ENCODE measurements at places on chromosomes 6 and 20.

DNA sequence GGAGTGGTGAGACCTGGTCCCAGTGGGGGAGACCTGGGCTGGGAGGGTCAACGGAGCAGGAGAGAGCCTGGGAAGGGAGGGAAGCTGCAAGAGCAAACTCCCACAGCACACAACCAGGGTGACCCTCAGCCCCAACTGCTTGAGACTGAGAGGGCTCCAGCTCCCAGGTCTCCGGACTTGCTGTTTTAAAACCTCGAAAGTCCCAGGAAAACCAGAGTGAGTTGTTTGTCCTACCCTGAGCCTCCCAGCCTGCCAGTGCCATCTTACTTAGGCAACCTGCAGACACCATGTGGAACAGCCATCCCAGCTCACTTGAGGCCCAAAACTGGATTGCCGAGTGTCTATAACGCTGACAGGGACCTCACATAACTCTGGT is 4.8 kb upstream of the NTSR1 start:
- no peak for DNase-seq

DNA sequence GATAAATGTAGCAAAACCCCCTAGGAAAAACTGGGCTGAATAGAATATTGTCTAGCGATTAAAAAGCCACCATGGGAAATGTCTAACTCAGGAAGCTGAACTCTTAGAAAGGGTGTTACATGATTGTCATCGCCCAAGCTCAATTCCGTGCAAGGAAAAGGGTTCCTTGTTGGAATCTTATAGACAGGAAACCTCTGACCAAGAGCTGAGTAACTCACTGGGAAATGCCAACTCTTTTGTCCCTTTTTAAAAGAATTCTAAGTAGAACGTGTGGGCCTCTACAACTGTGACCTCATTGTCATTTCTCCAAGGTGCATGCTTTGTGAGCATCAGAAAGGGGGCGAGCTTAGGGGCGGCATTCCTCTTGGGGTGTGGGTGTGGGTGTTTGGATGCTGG is 88.1 kb downstream of the SYNJ2 start:
- DNase-seq: no peak

DNA sequence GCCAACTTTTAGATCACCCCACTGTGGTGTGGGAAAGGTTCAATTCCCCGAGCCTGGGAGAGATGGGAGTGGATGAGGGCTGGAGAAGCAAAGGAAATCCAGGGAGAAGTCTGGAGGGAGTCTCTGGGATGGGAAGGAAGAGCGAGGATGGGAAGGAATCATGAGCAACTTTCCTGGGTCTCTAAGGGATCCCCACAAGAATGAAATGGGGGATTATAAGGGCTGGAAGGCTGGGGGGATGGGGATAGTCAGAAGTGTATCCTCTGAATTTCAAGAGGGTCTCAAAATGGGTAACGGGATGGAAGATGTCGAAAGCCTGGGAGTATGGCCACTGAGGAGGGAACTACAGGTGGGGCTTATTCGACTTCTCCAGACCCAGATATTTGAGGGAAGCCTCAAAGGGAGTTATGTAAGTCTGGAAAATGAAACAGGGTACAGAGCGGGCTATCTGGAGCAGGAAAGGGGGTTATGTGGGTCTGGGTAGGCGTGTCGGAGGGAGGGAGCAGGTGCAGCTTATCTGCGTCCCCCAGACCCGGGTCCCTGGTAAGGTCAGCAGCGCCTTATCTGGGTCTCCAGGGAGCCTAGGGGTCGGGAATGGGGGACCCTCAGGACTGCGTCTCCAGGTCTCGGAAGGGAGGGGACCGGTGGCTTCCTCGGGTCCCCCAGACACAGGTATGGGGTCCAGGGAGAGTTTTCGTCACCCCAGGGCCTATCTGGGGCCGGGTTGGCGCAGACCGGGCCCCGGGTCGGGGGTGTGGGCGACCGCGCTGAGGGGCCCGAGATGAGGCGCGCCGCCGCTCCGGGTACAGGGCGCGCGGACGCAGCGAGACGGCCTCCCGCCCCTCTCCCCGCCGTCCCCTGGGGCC is 550 bp downstream of the PLAGL2 start:
- peak; percentile 49 for DNase-seq

GRCh38 chr6:7100072-7100752 is 7.5 kb upstream of the RREB1 start:
- no peak for DNase-seq

- no peak for DNase-seq
Observed at GRCh38 chr6:128036808-128037570, 136.1 kb upstream of the THEMIS start.

- DNase-seq: no peak
Observed at GRCh38 chr20:34569598-34569997, 11.1 kb downstream of the MAP1LC3A start.

DNA sequence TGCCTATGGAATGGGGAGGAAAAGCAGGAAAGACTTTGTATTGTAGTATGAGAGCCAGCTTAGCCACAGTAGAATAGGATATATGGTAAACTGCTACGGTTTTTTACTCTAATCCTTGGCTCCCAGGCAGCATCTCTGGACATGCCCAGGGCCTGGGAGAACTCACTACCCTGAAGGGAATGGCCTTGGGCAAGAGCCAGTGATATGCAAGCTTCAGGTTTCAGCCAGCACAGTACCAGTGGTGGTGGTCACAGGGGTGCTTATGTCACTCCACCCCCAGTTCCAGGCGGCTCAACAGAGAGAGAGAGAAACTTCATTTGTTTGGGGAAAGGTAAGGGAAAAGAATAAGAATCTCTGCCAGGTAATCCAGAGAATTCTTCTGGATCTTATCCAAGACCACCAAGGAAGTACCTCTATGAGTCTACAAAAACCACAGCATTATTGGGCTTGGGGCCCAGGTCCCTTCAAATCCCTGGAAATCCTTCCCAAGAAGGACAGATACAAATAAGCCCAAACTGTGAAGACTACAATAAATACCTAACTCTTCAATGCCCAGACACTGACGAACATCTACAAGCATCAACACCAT is 121.2 kb downstream of the THBS2 start:
- no peak for DNase-seq

DNA sequence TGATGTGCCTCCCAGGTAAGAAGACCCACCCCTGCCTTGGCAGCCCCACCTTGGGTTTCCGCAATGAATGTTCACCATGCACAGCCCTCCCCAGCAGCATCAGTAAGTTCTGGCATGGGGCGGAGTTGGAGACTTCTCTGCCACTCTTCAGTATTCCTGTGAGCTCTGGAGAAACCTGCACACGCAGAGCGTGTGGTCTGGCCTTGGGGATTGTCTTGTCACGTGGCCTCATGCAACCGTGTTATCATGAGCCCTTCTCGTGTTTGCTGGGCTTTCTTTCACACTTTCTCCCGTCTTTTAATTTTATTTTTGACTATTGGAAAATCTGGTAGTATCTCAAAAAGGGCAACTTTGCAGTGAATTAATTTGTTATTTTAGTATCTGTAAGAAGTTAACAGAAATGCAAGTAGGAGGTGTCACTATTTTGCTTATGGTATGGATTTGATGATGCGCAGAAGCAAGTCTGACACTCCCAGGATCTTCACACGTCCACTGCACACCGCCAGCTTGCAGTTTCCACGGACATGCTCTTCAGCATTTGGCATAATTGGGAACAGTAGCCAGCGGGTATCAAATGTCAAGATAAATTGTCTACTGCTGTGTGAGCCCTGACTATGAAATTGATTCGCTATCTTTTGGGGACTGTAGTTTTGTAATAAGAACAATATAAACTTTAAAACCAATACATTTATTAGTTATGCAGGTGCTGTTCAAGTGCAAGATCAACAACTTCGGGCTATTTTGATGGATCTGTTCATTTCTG is 463.5 kb downstream of the QKI start:
- no peak for DNase-seq

DNA sequence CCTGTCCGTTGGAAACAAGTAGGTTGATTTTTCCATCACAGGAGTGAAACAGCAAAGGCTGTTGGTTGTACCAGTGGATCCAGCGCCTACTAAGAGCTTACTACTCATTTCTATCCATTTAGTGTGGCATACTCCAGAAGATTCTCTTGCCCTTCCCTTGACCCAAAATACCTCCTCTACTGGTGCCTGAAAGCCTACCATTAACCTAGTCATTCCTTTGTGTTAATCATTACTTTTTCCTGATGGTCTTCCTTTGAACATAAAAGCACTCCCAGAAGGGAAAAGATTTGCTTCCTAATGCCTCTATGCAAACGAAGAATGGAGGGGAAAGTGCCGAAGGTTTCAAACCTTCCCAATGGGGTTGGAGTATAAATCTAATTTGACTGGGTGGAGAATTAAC is 123.3 kb downstream of the QRSL1 start:
- DNase-seq: no peak

DNA sequence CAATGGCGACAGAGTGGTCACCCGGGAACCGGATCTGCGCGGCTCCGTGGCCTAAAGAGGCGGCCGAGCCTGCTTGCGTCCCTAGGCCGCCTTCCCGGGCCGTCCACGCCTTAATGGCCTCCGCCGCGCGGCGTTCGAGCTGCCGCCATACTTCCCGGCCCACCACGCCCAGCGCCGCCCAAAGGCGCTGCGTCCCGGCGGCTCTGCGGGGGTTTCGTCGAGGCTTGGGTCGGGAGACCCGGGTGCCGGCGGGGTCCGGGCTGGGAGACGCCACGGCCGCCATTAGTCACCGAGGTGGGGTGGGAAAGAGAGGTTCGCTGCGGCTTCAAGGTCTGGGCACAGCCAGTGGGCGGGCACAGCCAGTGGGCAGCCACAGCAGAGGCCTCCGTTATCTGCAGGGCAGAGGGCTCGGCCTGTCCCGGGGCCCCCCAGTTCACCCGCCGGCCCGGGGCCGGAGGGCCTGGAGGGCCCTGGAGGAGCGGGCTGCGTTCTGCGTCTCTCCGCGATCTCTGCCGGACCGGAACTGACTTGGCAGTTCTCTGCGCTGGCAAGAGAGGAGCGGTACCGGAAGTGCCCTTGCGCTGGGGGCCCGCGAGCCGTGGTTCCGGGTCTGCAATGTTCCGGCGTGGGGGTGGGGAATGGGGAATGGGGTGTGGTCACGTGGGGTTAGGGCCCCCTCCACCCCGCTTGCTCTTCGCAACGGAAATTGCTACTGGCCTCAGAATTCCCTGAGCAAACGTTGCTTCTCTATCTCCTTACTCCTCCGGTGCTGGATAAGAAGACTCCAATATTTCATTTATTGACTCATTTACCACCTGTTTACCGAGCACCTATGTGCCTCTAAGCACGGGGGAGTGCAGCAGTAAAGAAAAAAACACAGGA is 82.3 kb downstream of the CNBD2 start:
- peak; percentile 83 for DNase-seq

DNA sequence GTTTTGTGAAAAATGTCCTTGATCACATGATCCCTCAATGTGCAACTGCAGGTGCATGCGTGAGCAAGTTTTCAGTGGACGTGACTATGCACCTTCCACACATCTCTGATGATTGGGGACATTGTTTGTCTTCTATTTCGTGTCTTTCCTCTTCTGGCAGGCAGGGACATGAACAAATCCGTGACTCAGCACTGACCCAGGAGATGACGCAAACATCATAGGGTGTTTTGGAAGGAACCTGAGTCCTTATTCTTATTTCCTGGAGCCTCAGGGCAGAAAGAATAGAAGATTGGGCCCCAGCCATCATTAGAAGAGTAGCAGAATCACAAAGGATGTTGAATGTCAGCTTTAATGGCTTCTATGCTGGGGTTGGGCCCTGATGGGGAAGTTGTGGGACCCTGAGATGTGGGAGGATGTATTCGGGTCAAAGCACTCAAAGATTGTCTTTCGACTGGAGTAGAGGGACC is 11.9 kb upstream of the SIRPD start:
- no peak for DNase-seq

GRCh38 chr6:169805242-169805838 is 53.9 kb downstream of the ERMARD start:
- DNase-seq: no peak

DNA sequence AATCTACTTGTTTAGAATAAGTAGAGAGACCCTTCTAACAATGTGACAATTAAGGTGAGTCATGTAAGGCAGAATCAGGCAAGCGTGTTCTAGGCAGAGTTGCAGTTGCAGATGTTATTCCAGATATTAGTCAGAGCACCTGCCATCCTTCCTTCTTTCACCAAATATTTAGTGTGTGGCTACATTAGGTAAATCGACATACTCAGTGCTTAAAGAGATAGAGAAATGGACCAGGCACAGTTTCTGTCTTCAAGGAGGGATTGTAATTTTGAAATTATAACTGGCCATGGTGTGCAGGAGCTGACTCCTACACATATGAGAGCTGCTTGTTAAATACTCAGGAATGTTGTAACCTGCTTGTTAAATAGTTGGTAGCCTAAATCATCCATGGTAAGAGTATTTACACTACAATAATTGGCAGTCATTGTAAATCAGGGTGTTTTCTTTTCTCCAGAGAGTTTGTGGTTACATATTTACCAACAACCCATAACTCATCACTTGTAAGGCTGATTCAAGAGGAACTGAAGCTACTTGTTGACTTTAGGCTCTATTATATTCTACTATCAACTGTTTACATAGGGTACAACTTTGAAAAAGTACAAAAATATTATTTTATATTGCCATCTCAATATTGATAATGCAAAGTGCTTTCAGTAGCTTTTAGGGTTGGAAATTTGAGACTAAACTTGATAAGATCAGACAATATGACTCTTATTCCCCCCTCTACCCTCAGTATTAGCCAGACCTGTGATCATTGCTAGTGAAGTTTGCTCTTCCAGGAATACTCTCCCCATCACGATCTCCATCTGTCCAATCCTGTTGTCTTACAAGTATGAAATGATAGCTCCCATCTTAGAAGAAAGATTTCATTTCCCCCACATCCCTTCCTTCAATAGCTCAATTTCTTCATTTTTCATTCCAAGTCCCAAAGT is 607.1 kb downstream of the COL12A1 start:
- DNase-seq: no peak

GRCh38 chr6:1516742-1517520 is 92.8 kb upstream of the FOXC1 start:
- no peak for DNase-seq

- no peak for DNase-seq
Observed at GRCh38 chr6:141426400-141426980, 706.2 kb upstream of the GJE1 start.

GRCh38 chr20:53657279-53657678 is 63.6 kb upstream of the ZNF217 start:
- DNase-seq: no peak

DNA sequence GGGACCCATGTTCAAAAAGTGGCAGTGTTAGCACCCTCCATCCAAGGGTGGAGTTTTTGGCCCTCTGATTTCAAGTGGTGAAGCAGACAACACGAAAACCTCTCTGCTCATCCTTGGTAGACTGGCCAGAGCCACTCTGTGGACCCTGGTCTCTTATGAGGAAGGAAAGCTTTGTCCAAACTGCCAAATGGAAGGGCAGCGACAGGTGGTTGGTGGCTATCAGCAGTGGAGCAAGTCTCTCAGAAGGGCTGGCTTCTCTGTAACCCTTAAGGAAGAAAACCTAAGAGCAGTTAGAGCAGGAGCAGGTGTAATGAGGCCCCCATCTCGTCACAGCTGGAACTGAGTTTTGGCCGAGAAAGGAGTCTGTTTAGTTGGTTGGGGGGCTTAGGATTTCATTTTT is 155.8 kb downstream of the SLC16A10 start:
- no peak for DNase-seq
